Endodermal cell (in vitro differentiated cells): ENCODE measurements at places on chromosomes 11 and 22.
A peak's percentile ranks its signal among the peaks of the same experiment; 100 is the strongest.

GRCh38 chr22:39448205-39449054, 8.4 kb upstream of the MGAT3 start:
- peak; percentile 51 for DNase-seq

GRCh38 chr11:6629892-6630631, 10.8 kb upstream of the TPP1 start:
- peak; percentile 84 for DNase-seq

DNA sequence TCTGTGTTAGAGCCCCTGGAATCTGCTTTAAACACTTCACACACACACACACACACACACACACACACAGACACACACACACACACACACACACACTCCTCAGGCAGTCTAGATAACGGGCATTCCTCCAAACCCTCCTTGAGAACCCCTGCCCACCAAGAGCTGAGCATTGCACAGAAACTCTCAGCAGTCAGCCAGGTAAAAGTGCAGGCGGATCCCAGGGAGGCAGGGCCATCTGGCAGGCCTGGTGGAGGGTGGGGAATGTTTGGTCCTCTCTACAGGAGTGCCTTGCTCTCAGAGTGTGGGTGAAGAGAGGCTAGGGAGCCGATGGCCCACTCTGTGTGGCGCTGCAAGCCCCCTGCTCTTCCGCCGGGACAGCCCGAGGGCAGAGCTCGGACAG, 190.2 kb downstream of the BUD13 start:
- no peak for DNase-seq

DNA sequence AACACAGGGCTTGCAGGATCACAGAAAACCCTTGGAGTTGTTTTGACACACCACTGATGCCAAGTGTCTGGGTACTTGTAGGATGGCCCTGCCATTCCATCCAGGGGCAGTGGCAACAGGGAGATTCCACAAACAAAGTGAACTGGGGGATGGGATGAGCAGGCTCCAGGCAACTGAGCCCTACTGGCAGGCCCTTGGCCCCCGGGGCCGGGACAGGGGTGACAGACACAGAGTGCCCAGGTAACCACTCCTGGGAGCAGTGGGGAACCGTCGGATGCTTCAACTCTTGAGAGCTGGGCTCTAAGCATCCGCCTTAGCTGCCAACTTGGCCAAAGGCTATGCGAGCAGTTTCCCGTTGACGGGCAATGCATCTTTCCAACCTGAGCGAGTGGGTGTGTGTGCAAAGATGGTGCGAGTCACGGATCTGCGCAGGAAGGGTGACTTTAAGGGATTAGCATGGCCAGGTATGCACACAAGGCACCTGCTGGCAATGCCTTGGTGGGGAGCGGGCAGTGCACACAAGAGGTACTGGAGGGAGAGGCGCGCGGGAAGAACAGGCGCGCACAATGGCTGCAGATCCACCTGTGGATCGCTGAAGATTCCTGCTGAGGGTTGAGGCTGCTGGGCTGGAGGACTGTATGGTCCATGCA, 83.1 kb upstream of the PRODH start:
- DNase-seq = no peak

- DNase-seq = no peak
These were observed 96.7 kb downstream of the SNX19 start for GRCh38 chr11:130819625-130820024.

DNA sequence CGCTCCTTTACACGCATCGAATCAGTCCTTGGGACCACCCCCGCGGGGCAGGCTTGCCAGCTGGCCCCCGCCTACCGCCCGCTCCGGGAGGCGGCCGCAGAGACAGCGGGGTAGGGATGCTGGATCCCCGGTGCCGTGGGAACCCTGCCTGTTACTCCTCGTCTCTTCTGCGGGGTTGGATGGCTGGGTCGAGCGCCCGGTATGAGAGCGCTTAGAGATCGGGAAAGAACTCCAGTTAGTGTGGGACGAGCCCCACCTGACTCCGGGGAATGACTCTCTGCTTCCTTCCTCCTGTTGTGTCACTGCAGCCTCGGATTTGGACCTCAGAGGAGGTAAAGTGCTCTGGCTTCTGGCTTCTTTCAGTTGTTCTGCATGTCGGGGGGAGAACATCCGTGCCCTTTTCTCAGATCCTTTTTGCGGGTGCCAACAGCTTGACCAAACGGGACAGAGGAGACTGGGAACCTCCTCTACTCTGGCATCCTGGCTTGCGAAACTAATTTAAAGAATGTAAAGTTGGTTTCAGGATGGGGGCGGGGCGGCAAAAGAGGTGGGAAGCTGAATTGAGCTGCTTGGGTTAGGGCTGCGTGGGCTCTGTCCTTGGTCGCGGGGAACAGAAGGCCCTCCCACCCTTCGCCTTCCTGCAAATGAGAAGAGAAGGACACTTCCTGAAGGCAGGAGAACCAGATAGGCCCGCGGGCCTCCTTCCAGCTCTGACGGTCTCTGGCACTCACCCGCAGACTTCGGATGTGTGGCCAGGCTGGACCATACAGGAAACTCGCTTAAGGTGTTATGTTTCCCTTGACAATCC, 938 bp downstream of the LAYN start:
- DNase-seq = peak; percentile 80

DNA sequence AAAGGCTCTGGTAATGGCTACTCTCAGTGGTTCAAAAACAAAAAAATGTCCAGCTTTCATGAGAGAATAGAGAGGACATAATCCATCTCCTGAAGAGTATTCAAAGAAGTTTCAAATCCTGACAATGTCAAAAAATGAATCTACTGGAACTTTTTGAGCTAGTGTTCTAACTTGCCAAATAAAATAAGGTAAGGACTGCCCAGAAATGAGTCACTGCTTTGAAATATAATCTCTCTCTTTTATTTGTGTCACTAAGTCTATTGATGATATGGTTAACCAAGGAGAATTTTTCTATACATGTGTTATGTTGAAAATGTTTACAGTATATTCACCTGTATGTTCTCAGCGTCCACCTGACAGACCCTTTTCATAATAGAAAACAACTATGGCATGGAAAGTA, 3.4 kb downstream of the GUCY1A2 start:
- no peak for DNase-seq

DNA sequence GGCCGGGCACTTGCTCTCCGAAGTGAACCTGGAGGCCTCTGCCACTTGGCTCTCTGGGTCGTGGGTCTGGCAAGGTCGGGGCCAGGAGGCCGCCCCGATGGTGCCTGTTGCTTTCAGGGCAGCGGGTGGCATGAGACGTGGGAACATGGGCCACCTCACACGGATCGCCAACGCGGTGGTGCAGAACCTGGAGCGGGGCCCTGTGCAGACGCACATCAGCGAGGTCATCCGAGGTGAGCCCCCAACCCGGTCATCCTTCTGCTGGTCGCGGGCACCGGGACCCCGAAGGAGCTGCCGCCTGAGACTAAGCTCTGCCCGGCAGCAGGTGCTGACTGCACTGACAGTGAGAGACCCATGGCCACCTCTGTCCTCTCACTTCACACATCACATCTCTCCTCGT, 40.0 kb downstream of the SBF1 start:
- no peak for DNase-seq

- DNase-seq = peak; percentile 89
These were observed 562 bp downstream of the SHANK2 start for GRCh38 chr11:71251761-71252268.

- DNase-seq = no peak
These were observed 30.2 kb downstream of the SBF1 start for GRCh38 chr22:50444663-50445062.

DNA sequence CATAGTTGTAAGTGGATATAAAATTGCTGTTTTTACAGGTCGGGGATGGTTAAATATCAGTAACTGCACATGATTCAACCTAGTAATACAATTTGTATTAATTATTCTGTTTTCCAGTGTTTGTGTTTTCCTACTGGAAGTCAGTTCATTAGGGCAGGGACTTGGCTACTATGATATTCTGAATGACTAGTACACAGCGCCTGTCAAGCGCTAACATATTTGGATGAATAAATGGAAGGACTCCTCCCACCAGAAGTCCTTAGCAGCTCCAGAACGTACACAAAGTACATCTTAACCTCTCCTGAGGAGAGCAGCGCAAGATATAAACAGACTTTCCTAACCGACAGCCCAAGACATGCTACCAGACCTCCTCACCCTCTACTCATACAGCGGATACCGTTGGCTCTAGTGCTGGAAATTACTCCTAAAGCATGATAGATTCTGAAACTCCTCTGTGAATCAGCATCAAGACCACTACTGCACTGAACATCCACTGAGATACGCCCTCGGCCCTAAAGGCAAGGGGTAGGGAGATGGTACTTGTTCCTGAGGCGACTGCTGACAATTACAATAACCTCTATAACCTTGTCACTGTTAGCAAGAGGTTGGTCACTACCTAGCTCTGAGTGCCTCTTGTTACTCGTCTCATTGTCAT, 79.1 kb downstream of the RDX start:
- DNase-seq = no peak
